Naive thymus-derived CD8-positive, alpha-beta T cell (primary cell): ENCODE measurements at places on chromosomes 1 and 21.

GRCh38 chr1:160708801-160709200 is 2.8 kb downstream of the CD48 start:
- DNase-seq = no peak

- no peak for DNase-seq
Observed at GRCh38 chr1:43396059-43396458, 6.4 kb downstream of the SZT2 start.

GRCh38 chr1:110249256-110249655 is 39.1 kb downstream of the KCNC4 start:
- no peak for DNase-seq

GRCh38 chr1:22207511-22208267 is 64.8 kb upstream of the WNT4 start:
- no peak for DNase-seq

DNA sequence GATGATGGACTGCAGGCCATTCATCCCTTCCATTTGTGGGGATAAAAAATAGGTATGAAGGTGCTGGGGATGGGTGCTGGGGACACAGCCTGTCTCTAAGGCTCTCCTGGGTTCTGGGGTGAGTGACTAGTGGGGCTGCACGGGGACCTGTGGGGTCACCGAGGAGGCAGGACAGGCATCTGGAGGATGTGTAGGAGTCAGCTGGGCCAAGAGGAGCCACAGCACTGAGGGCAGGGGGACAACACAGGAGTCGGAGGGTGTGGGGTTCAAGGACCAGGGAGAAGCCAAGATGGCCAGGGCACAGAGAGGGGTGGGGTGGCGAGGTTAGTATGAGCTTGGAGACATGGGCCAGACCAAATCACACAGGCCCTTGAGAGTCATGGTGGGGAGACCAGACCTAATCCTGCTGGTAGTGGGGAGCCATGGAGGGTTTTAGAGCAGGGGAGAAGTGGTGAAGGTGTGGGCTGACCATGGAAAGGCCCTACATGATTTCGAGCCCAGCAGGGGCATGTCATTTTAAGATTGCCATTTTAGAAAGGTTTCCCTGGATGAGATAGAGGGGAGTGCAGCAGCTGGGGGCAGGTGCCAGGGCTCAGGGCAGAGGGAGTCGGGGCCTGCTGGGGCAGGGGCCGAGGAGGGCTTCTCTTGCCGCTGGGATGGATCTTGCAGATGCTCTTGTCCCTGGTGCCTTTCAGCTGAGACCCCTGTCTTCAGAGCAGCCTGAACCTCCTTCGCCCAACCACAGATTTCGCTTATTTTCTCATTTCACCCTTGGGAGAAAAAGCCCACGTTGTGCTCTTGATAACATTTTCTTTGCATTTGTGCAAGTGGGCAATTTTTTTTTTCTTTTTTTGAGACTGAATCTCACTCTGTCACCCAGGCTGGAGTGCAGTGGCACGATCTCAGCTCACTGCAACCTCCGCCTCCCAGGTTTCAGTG is 22.7 kb downstream of the SERINC2 start:
- no peak for DNase-seq

DNA sequence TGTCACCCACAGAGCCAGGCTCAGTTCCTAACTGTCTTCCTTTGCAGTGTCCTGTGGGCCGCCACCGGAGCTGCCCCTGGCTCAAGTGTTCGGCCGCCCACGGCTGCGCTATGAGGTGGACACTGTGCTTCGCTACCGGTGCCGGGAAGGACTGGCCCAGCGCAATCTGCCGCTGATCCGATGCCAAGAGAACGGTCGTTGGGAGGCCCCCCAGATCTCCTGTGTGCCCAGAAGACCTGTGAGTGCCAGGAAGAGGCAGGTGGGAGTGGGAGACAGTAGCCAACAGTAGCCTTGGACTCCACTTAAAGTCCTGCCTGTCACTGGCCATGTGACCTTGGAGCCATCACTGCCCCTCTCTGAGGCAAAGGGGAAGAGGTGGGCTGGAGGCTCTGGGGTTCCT is 16.6 kb downstream of the BCAN start:
- no peak for DNase-seq

DNA sequence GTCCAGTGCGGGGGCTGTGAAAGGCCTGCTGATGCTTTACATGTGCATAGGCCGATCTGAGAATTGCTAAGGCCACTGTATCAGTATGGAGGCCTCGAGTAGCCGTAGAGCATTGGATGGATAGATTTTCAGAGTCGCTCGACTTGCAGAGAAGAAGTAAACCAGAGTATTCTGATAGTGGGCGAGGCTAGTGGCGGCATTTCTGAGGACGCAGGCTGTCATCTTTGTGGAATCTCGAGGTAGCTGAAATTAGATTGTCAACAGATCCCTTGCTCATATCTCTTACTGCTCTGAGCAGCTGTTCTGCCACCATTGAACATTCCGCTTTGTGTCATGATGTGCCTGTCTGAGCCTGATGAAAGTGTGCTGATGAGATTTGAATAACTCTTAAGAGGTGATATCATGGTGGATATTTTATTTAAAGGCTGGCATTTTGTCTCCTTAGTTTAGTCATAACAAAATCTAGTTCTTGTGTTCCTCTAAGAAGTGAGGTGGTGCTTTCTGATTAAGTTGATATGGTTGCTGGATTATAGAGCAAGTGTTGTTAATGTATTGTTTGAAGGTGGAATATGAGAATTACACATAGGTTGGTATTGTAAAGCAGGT is 1.5 kb downstream of the KIF1B start:
- DNase-seq = no peak

DNA sequence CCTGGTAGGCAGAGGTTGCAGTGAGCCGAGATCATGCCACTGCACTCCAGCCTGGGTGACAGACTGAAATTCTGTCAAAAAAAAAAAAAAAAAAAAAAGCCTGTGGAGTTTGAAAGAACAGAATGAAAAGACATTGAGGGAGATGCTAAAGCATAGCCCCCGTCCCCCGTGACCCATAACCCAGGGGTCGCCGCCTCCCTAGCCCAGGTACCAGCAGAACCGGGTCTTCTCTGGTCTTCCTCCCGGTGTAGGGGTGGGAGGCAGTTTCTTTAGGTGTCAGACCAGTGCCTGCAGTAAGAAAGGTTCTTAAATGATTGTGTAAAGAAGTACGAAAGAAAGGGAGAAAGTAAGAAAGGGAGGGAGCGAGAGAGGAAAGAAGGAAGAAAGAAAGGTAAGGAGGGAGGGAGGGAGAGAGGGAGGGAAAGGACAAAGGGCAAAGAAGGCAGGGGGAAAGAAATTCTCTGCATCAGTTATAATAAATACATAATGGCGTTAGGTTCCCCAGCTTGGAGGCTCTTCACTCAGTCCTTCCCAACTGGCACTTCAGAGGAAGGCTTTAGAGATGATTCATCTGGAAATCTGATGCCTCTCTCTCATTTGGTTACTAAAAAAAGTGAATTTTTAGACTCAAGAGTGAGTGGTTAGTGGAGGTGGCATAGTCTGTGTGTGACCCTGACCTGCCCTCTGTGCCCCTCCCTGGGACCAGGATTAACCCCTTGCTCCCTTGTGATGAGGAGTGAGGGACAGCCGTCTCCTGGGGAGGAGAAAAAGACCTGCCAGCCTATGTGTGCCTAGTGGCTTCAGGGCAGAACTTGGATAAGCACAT is 1.1 kb downstream of the IL24 start:
- no peak for DNase-seq

- no peak for DNase-seq
Observed at GRCh38 chr1:159664247-159664646, 50.1 kb downstream of the CRP start.

DNA sequence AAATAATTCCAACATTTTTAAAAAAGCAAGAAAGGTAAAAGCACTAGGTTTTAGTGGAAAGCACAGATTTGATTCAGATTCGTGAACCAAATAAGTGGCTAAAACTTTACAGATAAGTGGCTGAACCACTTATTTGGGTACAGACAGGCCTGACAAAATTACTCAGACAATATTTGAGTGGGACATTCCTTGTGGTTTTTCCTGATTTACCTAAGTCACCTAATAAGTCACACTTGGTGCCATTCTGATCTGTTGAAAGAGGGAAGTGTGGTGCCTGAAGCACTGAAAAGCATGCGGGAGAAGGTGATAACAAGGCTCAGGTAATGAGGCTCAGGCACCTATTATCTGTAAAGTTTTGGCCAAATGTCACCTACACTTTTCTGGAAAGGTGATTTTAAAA is 81.6 kb upstream of the CD55 start:
- DNase-seq = no peak

- no peak for DNase-seq
Observed at GRCh38 chr1:192846950-192847349, 38.1 kb downstream of the RGS2 start.
